Stimulated activated CD8-positive, alpha-beta memory T cell treated with anti-CD3 and anti-CD28 coated beads, Interleukin-2, amount 100 ng/mL, for 1 hour (primary cell): ENCODE measurements at places on chromosomes 1 and 21.

DNA sequence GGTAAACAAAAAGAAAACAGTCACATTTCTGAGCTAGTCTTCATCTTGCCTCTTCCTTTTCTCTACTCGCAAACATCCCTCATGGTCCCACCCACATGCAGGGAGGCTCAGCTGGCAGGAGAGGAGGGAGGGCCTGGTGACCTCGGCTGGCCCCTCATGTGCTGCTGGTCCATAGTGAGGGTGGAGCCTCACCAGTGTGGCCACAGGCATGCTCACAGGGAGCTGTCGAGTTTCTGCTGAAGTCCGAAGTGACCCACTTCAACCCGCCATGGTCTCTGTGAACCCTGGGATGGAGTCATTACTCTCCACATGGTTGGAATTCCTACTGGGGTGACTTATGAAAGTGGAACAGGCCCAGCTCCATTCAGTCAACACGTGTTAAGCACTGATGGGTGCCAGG, 253.4 kb downstream of the RHOU start:
- no peak for DNase-seq

DNA sequence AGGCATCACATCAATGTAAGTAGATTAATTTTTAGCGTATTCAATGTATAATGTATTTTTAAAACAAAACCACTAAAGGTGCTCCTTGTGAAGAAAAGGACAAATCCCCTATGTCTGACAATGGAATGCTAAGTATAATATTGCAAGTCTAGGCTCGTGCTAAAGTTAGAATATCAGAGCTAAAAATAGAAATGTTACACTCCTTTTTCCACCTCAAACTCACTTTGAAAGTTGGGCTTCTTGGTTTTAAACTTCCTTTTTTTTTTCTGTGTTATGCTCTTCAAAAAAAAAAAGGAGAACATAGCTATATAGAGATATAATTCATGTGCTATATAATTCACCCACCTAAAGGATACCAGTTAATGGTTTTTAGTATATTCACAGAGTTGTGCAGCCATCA, 3.6 kb upstream of the SERBP1 start:
- DNase-seq: no peak

GRCh38 chr1:166302989-166303758, 136.4 kb upstream of the FAM78B start:
- DNase-seq: no peak

DNA sequence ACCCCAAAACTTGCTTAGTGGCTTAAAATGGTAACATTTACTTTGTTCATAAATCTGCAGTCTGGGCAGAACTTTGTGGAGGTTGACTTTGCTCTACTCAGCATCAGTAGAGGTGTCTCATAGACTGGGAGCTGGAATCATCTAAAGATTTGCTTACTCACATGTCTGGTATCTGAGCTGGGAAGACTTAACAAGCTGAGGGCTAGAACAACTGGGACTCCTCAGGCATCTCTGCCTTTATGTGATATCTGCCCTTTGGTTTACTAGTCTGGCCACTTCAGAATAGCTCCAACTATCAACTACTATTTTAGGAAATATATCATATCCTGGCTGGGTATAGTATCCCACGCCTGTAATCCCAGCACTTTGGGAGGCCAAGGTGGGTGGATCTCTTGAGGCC, 82.5 kb downstream of the C4BPA start:
- no peak for DNase-seq

DNA sequence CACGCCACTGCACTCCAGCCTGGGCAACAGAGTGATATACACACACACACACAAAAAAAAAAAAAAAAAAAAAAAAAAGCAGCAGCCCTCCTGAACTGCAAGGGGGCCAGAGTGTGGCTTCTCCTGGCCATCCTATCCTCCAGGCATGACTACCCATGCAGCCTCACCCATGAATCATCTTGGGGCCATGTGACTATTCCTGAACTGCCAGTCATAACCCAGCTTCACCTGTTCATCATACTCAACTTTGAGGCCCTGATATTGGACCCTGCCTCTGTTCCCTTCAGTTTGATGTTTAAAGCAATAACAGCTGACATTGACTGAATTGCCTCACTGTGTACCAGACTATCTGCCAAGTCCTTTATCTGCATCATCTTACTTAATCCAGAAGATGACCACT, 2.8 kb upstream of the HPCAL4 start:
- no peak for DNase-seq

GRCh38 chr1:226134170-226135058, 52.1 kb downstream of the ACBD3 start:
- DNase-seq: no peak

DNA sequence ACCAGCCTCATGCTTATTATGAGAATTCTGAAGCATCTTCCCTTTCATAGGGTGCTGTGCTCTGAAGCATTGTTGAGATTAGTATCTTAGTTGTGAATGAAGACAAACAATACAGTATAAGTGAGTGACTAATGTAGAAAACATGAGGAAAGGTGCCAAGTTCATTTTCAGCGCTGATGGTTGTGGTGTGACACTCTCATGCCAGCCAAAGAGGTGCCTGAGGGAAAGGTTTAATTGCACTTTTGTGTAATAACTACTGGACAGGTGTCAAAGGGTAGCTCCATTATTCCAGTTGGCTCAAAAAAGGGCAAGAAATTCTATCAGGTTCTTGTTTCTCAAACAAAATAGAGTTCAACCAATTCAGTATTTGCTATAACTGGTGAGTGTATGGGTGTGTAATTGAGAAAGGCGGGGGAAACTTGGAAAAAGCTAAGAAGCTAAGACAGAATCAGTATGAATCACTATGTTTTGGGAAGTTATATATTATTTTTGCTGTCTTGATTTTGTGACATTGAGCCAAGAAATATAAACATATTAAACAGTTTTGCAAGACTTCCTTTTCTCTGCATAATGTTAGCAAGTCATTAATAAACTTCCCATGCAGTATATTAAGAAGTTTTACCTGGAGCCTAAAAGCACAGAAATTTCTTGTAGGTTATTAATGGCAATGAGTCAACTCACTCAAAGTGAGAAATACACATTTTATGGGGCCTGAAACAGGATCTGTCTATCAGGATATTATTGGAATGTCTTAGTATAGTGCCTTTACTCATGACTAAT, 31.8 kb downstream of the KCNK2 start:
- DNase-seq: no peak

DNA sequence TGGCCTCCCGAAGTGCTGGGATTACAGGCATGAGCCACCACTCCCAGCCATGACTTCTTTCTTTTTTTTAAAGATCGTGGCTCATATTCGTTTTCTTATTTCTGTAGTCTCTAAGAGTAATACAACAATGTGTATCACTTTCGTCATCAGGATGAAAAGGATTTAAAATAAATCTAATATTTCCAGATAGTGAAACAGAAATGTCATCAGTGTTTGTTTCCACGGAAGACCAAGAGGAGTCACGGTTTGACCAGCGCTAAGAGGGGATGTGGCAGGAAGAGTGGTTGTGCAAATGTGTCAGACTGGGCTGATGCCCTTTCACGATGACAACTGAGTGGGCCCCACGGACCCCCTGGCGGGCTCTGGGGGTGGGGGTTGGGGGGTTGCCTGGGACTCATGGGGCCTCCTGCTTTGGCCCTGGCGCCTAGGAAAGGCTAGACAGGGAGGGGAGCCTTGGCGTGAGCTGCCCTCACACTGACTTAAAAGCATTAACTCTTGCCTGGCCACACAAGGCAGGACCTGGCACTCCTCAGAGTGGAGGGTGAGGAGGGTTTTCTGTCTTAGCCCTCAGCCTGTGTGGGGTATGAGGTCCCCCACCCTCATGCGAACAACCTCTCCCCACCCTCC, 8.4 kb downstream of the SOX13 start:
- no peak for DNase-seq

DNA sequence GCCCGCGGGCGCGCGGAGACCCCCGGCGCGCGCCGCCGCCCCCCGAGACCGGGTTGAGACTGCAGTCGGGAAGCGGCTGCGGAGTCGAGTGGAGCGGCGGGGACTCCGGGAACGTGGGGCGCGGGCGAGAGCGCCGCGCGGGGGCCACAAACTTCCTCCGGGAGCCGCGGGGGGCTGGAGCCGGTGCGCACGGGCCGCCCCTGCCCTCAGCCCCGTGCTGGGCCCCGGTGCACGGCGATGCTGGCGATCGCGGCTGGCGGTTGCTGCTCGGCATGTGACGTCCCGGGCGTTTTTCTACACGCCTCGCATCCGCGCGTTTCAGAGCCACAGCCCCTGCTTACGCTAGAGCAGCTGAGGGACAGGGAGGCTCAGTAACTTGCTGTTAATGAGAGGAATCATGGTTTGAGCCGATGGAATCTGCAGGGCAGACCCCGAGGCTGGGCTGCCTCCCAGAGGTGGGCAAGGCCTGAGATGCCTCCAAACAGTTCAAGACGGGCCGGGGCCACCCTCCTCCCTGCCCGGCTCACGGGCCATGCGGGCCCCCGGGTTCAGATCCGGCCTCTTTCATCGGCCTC, 520 bp downstream of the TMEM201 start:
- DNase-seq: no peak

GRCh38 chr1:97721221-97721620, 199.6 kb downstream of the DPYD start:
- no peak for DNase-seq

GRCh38 chr1:188023206-188023605, 1194.5 kb downstream of the PLA2G4A start:
- no peak for DNase-seq

DNA sequence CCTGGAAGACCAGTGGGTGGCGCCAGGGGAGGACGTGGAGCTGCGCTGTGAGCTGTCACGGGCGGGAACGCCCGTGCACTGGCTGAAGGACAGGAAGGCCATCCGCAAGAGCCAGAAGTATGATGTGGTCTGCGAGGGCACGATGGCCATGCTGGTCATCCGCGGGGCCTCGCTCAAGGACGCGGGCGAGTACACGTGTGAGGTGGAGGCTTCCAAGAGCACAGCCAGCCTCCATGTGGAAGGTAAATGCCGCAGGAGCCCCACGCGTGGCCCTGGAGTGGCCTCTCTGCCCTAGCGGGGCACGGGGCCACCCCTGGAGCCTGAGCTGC, 75.2 kb downstream of the OBSCN start:
- DNase-seq: no peak

GRCh38 chr1:61098906-61099437, 16.6 kb downstream of the NFIA start:
- DNase-seq: no peak
